ENCODE measurements at places on chromosomes 4 and X. TPM values are rescaled to one million over a fixed set of nuclear protein-coding genes. Genes with fewer than 3 reads are reported as not detected.

Gene MAPK10
- 4.6 TPM for total RNA-seq

DNA sequence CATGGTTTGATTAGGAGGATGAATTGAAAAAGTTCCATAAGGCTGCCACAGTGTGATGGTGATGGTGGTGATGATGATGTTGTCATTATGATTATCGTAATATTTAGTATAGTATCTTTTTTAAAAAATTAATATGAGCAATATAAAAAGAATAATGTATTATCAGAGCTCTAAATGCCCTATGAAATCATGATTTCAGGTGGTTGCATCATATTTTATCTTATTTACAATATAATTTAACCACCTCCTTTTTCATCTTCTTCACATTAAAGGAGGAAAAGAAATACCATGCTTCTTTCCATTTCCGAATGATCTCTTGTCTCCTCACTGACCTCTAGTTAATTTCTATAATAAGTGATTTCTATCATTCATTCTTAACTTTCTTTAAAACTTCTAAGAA is 225.9 kb downstream of the RAPGEF2 start:
- peaks cover 14% of the 10 kb centered on the region for H3K36me3 ChIP-seq
- no peaks in the 10 kb centered on the region for H3K27me3 ChIP-seq
- H3K4me3 ChIP-seq: no peak overlapping the region
- H3K27ac ChIP-seq: no peak overlapping the region
- DNase-seq: no peak

Gene MAGEA8
- not detected for total RNA-seq

- no peak overlapping the region for H3K27ac ChIP-seq
- DNase-seq: no peak
- H3K4me3 ChIP-seq: no peak overlapping the region
- peaks cover 17% of the 10 kb centered on the region for H3K4me1 ChIP-seq
Observed at GRCh38 chr4:85500110-85500867, 25.3 kb downstream of the ARHGAP24 start.

Measured in astrocyte (in vitro differentiated cells and primary cell).